Cortex of kidney (tissue), 1 donor: ENCODE measurements at places on chromosomes 4 and X.

DNA sequence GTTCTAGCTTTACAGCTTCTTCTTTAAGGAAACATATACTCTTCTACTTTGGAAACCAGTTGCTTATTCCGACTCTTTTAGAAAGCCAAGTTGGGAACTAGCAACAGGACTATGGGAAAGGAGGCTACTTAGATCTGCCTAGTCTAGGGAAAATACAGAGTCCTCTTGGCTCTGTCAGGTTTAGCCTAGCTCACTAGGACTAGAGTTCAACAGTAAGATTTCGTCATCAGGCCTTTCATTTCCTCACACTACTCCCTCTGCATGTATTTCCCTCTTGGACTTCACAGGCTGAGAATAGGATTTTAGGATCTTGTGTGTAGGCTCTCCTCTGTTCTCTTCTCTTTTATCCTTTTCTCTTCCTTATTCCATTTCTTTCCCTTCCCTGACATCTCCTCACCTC, 409.8 kb downstream of the AR start:
- no peak for DNase-seq

DNA sequence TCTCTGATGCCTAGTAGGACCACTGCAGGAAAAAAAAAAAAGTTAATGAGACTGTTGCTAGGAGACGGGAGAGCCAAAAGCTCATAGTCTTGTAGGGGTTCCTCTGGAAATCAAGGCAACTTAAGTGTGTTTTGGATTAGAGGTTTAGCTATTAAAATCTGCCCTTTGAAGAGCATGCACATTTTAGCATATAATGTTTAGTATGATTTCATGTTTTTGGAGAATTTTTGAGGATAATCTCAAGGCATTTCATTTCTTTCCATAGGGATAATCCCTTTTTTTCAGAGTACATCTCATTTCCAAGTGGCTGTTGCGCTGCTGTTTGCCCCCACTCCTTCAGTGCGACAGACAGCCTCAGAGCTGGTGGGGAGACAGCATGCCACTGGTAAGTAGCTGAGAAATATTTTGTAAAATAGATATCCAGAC, at the start of gene LINC00632:
LINC00632 (plus strand) TSS at position 339 of the 426 bp plus-strand sequence.
- no peak for DNase-seq

DNA sequence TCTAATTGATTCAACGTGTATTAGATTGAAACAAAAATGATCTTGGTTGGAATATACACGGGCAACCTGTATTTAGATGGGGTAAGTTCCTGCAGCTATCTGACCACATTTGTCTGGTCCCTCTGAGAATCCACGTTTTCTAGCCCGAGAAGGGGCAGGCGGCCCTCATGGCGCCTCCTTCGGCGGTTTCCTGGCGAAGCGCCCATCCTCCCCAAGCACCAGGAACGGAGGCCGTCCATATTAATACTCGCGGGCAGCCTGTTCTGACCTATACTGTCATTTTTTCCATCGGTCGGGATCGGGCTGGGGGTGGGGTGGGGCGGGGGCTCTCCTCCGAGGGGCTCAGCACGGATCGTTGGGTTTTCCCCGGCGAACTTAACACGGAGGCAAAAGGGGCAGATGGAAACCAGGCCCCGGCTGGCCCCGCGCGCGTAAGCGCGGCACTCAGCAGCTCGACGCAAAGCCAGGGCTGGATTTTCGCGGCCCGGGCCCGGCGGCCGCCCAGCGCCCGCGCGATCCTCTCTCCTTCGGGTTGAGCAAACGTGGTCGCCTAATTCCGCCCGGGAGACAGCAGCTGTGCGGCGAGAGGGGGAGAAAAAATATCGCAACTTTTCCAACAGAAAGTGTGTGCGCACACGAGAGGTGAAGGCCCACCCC, 77.2 kb upstream of the BCOR start:
- no peak for DNase-seq

- no peak for DNase-seq
These were observed 25.6 kb downstream of the IQSEC2 start for GRCh38 chrX:53255738-53256191.

DNA sequence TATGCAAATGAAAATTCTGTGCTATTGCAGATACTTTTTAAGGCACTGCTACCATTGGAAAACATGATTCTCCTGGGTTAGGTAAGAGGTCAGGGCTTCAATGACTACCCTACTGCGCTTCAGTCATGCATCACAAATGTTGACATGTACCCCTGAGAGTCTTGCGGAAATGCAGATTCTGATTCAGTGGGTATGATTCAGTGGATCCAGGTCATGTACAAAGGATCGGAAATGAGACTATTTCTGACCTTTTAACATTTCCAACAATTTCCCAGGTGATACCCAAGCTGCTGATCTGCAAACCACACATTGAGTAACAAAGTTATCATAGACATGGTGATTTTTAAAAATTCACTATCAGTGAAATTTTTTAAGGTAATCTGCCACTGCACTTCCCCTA, 62.6 kb downstream of the DDX53 start:
- no peak for DNase-seq

DNA sequence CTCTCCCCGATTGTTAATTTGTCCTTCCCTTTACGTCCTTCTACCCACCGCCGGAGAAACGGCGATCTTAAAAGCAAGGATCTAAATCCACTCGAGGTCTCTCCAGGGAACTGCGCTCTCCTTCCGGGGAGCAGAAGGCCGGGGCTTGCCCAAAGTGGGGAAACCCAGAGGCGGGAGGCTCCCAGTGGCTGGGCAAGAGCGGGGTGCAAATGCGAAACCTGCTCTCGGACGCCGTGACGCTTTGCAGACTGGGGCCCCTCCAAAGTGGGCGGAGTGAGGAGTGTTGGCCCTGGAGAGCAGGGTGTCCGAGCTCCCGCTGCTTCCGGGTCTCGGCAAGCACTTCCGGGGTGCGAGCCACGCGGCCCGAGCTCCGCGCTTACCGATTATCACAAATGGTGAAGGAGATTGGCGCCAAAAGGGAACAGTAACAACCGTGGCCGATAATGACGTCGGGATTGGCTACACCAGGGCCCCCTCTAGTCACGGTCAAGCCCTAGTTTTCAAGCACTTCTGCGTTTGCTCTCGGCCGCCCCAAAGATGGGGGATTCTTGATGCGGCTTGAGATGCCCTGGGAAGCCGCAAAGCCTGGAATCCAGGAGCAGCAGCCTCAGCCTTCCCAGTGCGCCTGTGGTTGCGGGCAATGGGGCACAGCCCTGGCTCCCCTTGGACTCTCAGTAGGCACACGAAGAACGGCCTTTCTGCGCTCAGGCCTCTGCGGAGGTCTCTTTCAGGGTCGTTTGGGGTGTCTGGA, 29.0 kb downstream of the HAND2 start:
- DNase-seq = no peak

- no peak for DNase-seq
These were observed 463 bp downstream of the CT45A10 start for GRCh38 chrX:135892781-135893180.

DNA sequence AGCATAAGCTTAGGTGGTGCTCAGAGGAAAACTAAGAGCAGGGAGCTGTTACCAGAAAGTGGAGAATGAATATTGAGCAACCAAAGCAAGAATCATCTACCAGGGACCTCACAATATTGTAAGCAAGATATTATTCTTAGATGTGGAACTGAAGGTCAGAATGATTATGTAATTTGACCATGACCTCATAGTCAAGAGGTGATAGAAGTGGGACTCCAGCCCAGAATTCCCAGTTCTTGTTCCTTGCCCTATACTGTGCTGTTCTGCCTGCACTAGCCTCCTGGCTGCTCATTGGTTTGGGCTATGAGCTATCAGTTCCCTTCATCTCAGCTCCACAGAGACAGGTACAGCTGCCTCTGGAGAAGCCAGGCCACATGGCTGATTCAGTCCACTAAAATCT, 229.4 kb downstream of the LDB2 start:
- no peak for DNase-seq

GRCh38 chr4:46124773-46125413, 1.0 kb upstream of the GABRG1 start:
- DNase-seq = no peak

DNA sequence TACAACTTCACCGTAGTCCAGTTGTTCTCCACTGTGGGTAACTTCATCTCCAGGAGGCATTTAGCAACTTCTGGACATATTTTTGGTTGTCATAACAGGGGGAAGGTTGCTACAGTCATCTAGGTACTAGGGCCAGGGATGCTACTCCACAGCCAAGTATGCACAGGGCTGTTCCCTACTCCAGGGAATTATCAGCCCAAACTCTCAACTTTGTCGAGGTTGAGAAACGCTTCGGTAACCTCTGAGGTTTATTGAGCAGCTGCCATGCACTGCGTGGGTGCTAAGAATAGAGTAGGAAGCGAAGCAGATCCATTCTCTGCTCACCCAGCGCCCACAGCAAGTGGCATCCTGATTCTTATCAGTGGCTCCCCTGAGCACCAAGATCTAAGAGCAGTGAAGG, 8.2 kb downstream of the FGFBP1 start:
- DNase-seq = no peak

- no peak for DNase-seq
These were observed 24.4 kb downstream of the LRRC66 start for GRCh38 chr4:51995647-51996220.

DNA sequence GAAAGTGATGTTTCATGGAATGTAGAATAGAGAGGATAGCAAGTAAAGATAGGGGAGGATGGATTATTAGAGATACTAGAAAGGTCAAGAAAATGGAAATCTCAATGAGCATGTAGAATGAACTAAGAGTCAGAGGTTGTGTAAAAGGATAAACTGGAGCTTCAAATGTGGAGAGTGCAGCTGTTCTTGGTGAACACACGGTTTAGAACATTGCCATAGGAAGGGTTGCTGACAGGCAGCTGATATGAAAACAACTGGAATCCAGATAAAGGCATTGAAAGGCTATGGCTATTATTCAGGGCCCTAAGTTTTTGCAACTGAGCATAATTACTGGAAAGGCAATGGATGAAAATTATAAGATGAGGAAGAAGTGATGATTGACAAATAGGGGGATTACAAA, 239.6 kb upstream of the VEGFC start:
- DNase-seq = no peak

- no peak for DNase-seq
These were observed 25.0 kb downstream of the MEPE start for GRCh38 chr4:87857789-87858188.

GRCh38 chrX:68574240-68574639, 73.2 kb upstream of the STARD8 start:
- no peak for DNase-seq

GRCh38 chrX:477441-478012, 90.8 kb upstream of the PPP2R3B start:
- DNase-seq = no peak

DNA sequence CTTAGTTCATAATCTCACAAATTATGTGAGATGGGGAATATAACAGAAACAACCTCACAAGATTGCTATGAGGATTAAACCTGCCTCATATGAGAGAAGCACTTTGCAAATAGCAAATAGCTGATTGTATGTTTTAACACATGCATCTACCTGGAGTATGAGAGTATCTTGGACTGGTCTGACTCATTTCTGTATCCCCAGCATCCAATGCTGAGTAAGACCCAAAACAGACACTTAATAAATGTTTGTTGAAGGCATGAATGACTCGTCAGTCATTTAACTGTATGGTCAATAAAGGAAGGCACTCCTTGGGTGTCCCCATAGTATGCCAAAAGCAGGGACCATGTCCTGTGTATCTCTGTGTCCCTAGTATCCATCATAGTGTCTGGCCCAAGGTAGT, 350.9 kb upstream of the F9 start:
- no peak for DNase-seq

GRCh38 chrX:154717824-154718223, 33.1 kb downstream of the GAB3 start:
- no peak for DNase-seq

DNA sequence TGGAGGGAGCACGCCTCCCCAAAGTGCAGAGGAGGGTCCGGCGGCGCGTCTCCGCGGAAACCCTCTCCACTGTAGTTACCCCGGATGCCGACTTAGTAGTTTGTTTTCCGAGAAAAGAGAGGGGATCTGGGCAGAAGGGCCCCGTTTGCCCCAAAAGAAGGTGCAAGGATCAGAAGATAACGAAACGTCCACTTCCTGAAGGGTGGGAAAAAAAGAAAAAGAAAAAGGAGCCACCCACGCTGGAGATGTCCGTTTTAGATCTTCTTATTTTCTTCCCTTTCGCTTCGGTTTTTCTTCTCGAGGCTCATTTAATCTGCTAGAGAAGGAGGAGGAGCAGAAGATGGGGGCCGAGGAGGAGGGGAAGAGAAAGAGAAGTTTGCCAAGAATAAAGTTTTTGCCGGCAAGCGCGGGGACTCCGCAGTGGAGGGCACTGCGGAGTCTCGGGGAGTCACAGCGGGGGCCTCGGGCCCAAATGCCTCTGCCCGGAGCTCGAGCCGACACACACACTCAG, 517 bp downstream of the LEF1 start:
- DNase-seq = no peak

GRCh38 chrX:152735860-152736511, 2.4 kb downstream of the MAGEA12 start:
- DNase-seq = no peak

GRCh38 chr4:111020961-111021360, 398.1 kb upstream of the PITX2 start:
- DNase-seq = no peak

DNA sequence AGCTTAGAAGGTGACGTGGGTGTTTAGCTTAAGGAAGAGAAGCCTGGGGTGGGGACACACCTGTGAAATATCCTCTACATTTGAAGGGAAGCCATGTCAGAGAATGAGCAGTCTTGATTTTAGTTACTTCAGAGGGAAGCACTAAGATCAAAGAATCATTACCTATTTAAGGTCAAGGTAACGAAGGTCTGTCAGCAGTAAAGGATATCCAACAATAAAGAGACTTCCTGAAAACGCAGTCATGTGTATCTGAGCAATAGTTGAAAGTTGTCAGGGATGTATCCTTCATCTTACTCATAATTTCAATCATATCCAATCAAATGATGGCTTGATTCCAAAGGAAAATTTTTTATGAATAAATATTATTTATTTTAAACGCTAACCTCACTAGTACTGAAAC, 33.5 kb downstream of the IGFBP7 start:
- DNase-seq = no peak

DNA sequence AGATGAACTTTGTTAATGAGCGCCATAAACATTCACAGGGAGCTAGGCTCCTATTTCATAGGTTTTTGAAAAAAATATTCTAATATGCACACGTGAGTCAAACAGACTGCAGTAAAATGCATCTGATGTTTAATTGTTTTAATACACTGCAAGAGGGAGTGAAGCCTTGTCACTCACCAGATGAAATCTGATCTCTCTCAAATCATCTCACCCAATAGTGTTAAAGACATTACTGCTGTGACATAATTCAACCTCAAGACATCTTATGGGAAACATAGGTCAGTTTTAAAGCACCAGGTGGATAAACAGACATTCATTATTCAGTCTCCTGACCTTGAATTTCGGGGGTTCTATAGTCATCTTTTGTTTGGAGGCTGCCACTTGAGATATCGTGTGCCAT, 148.3 kb downstream of the MAML3 start:
- DNase-seq = no peak

GRCh38 chr4:115259642-115260041, 146.2 kb upstream of the NDST4 start:
- DNase-seq = no peak
